Daoy (cell line): ENCODE measurements at places on chromosomes 5 and 9. TPM values are rescaled to one million over a fixed set of nuclear protein-coding genes. Genes with fewer than 3 reads are reported as not detected.

GABRA6 gene
- not detected in 2 replicates for total RNA-seq

GOLGA1 gene
- 17.2 and 23.2 TPM in 2 replicates for total RNA-seq

FGF18 gene
- total RNA-seq, result 0.29 TPM in 1 of 2 replicates, not detected in the other

CER1 gene
- not detected in 2 replicates for total RNA-seq

PCA3 gene
- 0.06 TPM in 1 of 2 replicates, not detected in the other for total RNA-seq

PLAC8L1 gene
- total RNA-seq, result 0.83 and 0.91 TPM in 2 replicates

ADAMTS12 gene
- 3.5 TPM in 2 replicates for total RNA-seq

SLC25A2 gene
- total RNA-seq, result 0.11 and 1.8 TPM in 2 replicates

MYORG gene
- total RNA-seq, result 0.36 and 0.86 TPM in 2 replicates

GRCh38 chr9:74771262-74771585 is 116.5 kb downstream of the TRPM6 start:
- no peak for DNase-seq

DNA sequence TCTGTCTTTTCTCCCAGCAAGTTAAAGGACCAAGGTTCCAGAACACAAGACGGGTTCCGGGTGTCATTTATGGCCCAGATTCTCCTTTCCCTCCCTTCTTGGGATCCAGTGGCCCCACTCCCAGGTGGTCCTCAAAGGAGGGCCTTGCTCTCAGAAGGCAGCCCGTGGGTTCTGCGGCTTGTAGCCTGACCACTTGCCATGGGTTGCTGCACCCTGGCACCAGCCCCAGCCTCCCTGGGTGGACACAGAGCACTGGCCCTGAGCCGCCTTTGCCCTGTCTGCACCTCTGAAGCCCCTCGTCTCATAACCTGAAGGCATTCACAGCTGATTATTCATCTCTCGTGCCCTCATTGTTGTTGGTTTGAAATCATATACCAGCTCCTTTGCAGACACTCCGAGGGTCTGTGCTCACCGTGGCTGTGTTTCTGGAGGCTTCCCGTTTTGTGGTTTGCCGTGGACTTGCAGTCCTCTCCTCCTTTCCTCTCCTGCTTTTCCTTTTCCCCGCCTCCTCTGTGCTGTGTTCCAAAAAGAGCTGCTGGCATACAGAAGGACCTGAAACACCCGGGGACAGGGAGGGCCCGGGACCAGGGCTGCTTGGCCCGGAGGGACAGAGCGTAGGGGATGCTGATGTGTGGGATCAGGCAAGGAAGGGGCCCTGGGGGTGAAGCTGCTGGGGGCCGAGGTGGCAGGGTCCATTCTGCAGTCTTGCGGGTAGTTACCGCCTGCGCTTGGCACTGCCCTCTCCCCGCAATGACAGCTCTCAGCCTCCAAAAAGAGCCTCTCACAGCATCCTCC is 49.5 kb upstream of the FCN2 start:
- no peak for DNase-seq

- DNase-seq, result no peak
These were observed 517.7 kb upstream of the CLINT1 start for GRCh38 chr5:158376679-158377078.

GRCh38 chr5:83244516-83244915 is 167.2 kb downstream of the XRCC4 start:
- DNase-seq, result no peak

DNA sequence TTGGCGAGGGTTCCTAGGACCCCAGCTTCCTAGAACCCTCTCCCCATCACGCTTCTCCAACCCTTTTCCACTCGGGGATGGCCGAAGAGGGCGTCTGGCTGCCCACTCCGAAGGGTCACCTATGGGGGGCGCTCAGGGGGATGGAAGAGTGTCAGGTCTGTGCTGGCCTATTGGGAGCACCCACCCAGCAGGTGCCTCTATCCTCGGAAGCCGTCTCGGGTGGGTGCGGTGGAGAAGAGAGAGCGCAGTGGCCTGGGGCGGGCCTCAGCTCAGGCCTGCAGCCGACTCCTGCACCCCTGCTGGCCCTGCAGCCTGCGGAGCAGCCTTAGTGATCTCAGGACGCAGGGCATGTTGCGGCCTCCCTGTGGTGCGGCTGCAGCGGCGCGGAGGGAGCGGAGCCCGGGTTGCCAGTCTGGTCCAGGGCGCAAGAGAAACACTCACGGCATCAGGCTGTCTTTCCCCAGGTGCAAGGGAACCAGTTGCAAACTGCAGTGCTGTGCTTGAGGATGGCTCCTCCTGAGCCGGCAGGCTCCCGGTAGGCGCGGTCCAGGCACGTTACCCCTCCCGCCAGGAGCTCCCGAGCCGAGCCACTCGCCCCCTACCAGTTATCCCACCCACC is 1.5 kb upstream of the IRX2 start:
- peak; percentile 59 for DNase-seq

GRCh38 chr5:149710575-149710974 is 19.5 kb upstream of the PPARGC1B start:
- DNase-seq, result no peak

GRCh38 chr9:21340735-21341134 is 5.5 kb upstream of the KLHL9 start:
- DNase-seq, result no peak

DNA sequence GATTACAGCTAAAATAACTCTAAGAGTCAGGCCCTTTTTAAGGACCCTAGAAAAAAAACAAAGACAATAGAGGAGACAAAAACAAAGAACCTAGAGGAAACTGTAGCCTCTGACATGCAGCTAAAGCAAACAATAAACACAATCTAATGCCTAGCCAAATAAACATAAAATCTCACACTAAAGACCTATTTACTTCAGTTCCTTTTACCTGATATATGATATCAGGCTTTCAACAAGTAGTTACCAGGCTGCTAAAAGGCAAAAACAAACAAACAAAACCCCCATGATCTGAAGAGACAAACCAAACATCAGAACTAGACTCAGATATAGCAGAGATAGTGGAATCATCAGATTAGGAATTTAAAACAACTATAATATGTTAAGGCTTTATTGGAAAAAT is 226.5 kb upstream of the POU5F2 start:
- no peak for DNase-seq

DNA sequence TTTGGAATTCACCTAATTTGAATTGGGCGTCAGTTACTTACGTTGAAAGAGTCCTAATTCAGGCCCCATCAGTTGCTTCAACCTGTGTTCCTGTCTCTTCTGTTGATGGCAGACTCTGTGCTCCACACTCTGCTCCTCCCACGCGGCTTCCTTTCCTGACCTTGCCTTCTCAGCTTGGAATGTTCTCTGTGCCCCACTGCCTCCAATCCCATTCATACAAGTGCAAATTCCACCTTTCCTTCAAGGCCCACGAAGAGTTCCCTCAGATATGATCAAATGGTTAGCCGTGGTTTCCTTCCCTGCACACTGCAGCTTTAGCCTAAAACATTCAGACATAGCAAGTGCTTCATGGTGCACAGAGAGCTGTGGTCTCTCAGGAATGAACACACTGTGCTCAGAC is 65.7 kb downstream of the SREK1 start:
- DNase-seq, result no peak

GRCh38 chr9:14238518-14238917 is 75.4 kb downstream of the NFIB start:
- DNase-seq, result peak; percentile 91

DNA sequence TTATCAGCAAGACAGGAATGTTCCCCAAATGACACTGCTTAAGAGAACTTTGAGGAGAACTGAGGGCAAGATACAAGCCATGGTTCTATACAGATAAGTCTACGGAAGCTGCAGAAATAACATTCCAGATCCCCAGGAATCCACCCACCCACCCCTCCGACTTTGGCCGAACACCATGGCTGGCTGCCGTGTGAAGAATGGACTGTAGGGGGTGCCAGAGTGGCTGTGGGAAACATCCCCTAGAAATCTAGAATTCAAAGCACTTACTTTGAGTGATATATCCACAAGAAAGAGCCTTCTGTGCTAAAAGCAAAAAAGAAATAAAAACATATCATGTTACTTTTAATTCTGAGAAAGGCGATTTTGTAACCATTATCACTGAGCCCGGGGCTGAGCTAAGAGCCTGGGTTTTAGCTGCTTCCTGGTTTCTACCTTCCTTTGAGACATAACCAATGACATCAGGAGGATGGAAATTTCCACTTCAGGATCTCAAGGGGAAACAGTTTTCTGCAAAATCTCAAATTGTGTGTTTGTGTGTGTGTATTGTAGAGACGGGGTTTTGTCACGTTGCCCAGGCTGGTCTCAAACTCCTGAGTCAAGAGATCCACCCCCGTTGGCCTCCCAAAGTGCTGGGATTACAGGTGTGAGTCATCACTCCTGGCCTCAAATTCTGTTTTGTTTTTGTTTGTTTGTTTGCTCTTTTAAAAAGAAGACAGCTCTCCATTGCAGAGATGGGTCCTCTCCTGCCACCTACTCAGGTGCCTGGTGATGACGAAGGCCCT is 36.4 kb downstream of the GGTA1 start:
- peak; percentile 65 for DNase-seq

DNA sequence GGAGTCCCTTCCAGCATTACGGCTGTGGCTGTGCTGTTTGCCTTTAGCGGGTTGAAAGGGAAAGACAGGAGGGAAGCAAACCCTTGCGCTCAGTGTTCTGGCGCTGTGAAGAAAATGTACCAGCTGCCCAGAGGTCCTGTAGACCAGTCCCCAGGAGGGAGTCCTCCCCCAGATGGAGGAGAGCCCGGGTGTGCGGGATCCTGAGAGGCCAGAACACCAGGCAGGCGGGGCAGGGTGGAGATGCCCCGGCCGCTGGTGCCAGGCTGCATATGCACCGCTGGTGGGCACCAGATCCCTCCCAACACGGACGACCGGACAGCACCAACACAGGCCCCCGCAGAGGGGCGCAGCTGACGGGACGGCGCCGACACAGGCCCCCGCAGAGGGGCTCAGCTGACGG is 37.2 kb upstream of the SLC9A3 start:
- no peak for DNase-seq

DNA sequence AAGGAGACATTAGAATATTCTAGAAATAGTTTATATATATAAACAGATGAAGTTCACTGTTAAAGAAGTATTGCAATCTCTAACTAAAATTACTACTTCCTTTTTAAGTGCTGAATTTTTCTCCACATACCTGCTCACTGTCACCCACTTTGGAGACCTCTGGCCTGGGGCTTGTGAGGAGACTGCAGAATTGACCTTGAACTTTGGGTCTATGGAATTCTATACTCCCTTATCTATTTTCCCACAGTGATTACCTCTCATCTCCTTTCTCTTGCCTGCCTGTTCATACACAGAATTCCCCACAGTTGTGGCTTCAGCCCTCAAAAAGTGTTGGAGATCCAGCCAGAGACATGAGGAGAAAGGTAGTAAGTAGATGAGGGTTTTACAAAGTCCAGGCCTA is 45.4 kb downstream of the LARP1 start:
- no peak for DNase-seq

- no peak for DNase-seq
These were observed 184.8 kb downstream of the KIAA0825 start for GRCh38 chr5:94433397-94434163.

GRCh38 chr9:131530546-131530919 is 530 bp downstream of the UCK1 start:
- peak; percentile 56 for DNase-seq

GRCh38 chr5:96657068-96657467 is 5.1 kb upstream of the CAST start:
- DNase-seq, result peak; percentile 93

DNA sequence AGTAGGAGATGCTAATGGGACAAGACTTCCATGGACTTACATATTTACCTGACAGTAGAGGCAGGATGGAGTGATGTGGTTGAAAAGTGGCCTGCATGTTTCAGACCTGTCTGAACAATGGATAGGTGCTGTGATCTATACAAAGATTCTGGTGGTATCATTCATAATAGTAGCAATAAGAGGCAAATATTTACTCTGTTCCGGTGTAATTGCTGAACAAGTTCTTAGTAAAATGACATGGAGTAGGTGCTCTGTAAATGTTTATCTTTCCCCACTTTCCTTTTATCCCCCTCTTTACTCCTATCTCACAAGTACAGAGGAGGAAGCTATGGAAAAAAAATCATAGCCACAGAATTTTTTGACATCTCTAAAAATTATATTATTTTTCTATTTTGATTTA is 159.0 kb upstream of the SLC12A2 start:
- DNase-seq, result no peak

- DNase-seq, result peak; percentile 63
These were observed 132.6 kb downstream of the MRPL36 start for GRCh38 chr5:1666812-1667588.

DNA sequence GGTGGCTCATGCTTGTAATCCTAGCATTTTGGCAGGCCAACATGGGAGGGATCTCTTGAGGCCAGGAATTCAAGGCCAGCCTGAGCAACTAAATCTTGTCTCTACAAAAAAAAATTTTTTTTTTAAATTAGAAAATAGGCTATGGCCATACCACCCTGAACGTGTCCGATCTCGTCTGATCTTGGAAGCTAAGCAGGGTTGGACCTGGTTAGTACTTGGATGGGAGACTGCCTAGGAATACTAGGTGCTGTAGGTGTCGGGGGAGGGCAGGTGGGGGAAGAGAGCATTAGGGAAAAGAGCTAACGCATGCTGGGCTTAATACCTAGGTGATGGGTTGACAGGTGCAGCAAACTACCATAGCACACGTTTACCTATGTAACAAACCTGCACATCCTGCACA is 39.5 kb downstream of the DDX4 start:
- DNase-seq, result no peak
